Renal pelvis (tissue), 12 donors: ENCODE measurements at places on chromosomes 3 and 15. TPM values are rescaled to one million over a fixed set of nuclear protein-coding genes. Genes with fewer than 3 reads are reported as not detected.

DNA sequence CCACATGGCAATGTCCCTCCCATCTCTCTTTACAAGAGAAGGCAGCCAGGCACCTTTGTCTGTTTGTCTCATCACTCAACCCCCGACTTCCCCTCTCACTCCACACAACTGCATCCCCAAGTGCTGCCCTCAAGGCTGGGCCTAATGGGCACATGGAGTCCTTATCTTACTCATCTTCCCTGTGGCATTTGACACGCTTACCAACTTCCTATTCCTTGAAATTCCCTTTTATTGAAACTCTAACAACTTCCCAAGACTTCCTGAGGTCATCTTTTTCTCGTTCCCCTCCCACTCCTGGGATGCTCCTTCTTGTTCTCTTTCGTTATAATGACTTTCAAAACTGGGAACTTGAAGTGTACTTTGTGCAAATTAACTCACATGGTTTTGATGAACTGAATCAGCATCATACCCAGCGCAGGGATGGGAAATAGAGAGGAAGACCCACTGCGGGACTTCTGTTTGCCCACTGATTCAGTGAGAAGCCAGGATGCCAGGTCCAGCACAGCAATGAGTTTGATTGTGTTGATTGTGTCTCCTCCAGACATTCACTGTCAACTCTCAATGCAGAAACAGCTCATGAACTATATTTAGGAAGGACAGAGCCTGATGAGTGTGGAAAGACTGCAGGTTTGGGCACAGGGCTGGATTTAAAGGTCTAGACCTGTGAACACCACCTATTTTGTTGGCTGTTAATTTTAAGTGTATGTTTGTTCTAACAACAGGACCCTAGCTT lies 104.7 kb upstream of the TNIK start:
- DNase-seq: no peak

DNA sequence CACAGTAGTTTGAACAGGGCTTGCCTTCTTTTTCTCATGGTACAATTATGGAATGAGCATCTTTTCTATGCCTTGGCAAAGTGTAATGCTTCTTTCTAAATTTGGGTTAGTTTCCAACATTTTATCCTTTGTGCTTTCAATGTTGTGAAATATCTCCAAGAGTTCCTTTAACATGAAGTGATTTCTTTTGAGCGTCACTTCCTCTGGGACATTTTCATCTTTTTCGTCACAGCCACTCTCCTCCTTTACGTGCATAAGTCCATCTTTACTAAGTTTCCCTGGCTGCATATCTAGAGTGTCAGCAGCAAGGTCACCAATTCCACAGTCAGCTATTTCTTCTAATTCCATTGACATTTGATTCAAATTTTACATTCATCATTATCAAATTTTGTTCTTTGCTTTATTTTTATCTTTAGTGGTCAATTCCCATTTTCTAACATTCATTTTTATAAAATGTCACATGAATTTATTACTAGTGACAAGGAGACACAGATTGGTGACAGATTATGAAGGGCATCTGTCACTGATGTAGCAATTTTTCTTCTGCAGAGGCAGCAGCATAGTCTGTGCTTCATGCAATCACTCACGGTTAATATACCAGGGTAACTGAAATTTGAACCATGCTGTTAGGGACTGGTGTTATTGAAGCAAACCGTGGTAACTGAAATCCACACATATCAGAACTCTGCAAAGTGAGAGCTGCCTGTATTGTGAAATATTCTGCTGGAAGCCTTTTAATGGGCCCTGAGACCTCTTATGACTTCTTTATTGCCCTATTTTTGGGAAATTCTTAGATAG lies 126.5 kb upstream of the THBS1 start:
- no peak for DNase-seq

GRCh38 chr15:47715856-47716445 lies 1.4 kb upstream of the SEMA6D start:
- DNase-seq: no peak

DNA sequence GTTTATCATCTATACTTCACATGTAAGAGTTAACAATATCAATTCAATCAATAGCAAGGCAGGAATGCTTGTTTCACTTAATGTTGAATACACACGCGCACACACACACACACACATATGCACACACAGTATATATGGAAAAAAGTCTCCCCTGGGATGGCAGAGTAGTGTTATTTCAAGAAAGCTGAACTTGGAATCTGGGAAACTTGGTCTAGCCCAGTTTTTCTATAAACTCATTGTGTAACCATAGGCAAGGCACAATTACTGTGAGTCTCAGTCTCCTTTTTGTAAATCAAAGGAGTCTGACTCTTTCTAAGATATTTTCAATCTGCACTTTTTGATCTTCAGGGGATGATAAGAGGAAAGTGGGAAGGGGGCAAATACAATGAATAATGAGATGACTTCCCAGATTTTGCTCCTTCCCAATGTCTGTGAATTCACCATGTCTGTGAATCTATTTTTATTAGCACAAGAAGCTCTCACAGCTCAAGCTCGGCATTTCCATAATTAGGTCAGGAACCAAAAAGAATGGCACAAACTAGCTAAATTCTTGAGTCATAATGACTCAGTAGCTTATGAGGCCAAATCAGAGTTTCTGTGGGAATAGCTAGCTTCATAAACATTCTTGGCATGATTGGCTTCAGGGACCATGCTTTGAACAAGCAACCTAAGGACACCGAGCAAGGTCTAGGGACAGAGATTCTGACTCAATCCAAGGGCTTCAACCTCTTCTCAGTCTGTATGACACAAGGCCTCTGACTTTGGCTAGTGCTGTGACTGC lies 227.4 kb upstream of the DCBLD2 start:
- no peak for DNase-seq

GRCh38 chr3:177427540-177427939 lies 230.3 kb upstream of the TBL1XR1 start:
- no peak for DNase-seq

DNA sequence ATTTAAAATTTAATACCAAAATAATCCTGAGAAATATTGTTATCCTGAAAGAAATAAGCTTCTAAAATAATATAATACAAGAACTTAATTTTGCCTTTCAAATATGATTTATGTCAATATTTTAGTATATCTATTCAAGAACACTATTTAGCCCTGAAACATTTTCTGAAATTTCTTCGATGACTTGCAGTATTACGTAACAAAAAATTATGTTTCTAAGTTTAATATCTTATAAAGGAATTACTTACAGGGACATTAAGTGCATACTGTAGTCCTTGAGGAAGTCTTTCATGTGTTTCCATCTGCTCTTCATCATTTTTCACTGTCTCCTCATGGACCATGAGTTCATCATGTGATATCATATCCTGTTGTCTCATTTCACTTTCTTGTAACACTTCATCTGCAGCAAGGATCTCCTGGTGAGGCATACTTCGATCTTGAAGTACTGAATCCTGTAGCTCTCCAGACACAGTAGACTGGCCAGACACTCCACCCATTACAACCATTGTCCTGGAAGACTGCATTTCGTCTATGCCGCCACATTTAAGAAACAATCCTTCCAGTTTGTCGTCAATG lies 62.0 kb downstream of the ZNF148 start:
- no peak for DNase-seq

- DNase-seq: no peak
Measured at GRCh38 chr15:57263520-57263919, 112.8 kb upstream of the CGNL1 start.

- no peak for DNase-seq
Measured at GRCh38 chr3:64398476-64398875, 173.2 kb upstream of the PRICKLE2 start.

GRCh38 chr3:30201715-30202114 lies 404.7 kb upstream of the TGFBR2 start:
- DNase-seq: no peak

GRCh38 chr15:28975766-28976179 lies 90.0 kb downstream of the APBA2 start:
- DNase-seq: no peak

DNA sequence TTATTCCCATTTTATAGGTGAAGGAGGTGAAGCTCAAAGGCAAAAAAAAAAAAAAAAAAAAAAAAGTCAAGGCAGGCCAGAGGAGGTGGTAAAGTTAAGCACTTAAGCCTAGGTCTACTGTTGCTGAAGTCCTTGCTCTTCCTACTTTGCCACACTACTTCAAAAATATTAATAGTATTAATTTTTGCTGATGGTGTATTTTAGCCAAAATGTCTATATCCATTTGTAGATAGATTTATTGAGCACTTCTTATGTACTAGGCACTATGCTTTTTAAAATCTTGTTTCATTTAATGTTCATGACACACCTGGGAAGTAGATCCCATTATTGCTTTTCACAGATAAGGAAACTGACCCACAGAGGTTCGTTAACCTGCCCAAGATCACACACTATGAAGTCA lies 247.1 kb upstream of the P2RY1 start:
- no peak for DNase-seq

- DNase-seq: no peak
Measured at GRCh38 chr15:69606921-69607500, 154.4 kb downstream of the RPLP1 start.

DNA sequence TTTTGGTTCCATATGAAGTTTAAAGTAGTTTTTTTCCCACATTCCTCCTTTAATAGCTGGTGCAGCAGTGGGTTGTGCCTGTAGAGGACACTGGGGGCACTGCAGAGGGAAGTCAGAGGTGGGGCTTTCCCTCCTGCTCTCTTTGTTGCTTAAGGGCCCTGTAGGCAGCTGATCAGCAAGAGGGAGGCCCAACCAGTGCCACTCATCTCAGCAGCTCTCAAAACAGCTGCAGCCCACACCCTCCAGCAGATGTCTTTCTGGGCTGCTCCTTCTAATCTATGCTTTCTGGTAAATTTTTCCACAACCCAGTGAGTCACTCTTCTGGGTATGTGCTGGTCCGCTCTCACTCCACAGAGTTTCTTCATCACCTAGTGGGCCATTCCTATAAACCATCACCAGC lies 263.8 kb downstream of the FEZF2 start:
- DNase-seq: no peak

DNA sequence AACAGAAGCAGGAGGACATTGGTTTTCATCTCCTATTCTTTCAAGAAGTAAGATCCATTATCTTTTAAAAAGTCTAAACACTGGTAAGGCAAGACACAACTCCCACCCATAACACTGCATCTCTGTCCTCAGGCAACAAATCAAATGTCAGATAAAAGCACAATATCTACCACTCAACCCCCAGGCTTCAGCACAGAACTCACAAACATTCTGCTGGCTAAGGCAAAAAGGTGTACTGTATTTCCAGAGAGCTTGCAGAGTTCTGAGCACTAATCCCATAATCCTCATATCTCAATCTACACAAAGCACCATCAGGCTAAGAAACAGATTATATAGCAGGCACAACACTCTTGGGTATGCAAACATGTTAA lies 20.9 kb downstream of the RAF1 start:
- DNase-seq: peak; percentile 19

CSTA gene
- polyA plus RNA-seq: 0.31 TPM

TIMMDC1 gene
- polyA plus RNA-seq: 105 TPM

ZKSCAN7 gene
- polyA plus RNA-seq: 15.9 TPM

PLA2G4E gene
- polyA plus RNA-seq: not detected

STXBP5L gene
- 0.30 TPM for polyA plus RNA-seq

MYNN gene
- polyA plus RNA-seq: 26.6 TPM
